ENCODE measurements at places on chromosomes 11 and 22.

DNA sequence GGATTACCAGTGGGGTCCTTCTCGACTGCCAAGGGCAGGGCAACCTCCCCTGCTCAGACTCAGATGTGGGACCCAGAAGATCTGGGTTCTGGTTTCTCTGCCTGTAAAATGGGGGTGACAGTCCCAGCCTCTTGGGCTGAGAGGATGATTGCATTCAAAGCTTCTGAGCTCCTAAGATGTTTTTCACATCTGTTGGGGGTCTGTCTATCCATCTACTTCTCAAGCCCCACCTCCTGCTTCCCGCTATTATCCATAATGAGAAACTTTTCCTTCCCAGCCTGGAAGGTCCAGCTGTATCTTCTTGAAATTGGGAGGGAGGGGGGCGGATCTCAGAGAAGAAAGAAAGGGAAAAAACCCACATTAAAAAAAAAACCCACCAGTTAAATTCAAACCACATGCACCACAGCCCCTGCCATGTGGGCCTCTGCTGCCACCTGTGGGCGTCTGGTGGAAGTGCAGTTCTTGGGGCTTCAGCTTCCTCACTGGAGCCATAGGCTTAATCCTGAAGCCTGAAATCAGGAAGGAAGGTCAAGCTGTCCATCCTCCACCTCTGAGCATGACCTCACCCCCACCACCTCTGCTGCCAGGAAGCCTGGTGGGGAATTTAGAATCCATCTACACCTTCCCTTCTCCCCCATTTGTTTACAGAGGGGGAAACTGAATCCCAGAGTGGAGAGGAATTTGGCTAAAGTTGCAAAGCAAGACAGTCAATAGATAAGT, 27.3 kb downstream of the ARHGEF17 start:
- DNase-seq: peak; percentile 77

- no peak for DNase-seq
Observed at GRCh38 chr11:73570415-73571114, 27.3 kb downstream of the FAM168A start.

DNA sequence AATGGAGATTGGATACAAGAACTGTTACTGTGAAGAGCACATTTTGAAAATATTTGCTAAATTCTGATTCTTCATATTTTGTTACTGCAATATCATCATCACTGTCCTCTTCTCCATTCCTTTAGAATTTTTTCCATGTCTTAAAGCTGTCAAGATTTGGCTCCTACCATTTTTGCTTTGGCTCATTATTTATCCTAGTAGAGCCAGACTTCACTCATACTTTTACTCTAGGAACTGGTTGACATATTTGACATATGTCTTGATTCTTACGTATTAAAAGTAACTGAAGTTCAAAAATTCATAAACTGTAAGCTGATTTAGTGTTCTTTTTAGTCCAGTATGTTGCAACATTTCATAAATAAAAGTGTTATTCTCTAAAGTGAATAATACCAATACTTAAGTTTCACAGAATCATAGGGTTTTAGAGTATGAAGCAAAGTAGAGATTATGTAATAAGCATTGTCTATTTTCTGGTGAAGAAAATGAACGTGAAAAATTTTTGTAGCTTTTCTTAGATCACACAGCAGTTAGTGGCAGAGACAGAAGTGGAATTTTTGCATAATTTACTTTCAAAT, 225.6 kb downstream of the TMEM135 start:
- DNase-seq: no peak

DNA sequence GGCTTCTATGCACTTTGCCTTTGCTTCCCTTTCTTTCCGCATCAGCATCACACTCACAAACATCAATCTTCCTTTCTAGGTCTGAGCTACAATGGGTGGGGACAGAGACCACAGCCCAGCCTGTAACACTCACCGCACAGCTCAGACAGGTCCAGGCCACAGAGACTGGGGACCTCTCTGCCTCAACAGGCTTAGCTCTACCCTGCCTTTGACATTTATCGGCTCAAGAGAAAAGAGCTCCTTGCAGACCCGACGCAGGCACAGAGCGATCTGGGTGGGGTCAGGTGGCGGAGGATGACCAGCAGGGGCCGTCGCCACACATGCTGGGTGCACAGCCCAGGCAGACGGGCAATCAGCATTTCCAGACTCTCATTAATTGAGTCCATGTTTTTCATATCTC, 837.3 kb downstream of the TBC1D22A start:
- DNase-seq: no peak

GRCh38 chr11:7673724-7674434, 579 bp upstream of the CYB5R2 start:
- DNase-seq: no peak

DNA sequence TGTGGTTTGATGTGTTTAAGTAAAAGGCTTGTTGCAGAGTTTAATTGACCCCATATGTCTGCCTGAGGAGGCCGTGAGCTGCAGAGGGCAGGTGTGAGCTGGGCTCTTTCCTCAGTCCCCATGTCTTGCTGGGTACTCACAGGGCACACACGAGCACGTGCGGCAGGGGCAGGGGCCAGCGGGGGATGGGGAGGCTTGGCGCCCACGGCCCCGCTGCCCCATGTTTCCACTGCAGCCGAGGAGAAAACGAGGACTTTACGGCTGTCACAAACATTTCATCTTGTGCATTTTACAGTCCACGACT, 24.7 kb upstream of the CCDC188 start:
- no peak for DNase-seq
